ENCODE measurements at places on chromosomes 3 and 15.

GRCh38 chr3:11407644-11408043 lies 135.4 kb downstream of the ATG7 start:
- no peak for DNase-seq

GRCh38 chr3:113695786-113696645 lies at the start of gene USF3:
TSS of gene USF3 (minus strand) at chr3:113696642. CDS start at chr3:113674878, 21,764 bp downstream.
- no peak for DNase-seq

GRCh38 chr3:81217101-81217500 lies 544.3 kb downstream of the GBE1 start:
- DNase-seq = no peak

DNA sequence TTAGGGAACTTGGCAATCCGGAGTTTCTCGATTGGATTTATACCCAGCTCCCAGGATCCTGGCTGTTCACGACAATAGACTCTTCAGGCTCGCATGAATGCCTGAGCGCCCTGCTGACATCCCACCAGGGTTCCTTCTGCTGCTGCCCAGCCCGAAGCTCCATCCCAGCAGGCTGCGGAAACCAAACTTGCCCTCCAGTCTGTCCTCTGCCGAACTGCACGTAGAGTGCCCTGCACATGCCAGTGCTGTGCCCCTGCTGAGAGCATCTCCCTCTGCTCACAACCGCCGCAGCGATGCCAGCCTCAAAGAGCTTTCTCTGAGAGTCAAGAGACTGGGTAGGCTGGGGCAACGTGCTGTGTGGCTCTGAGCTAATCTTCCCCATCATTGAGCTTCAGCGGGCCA lies 6.9 kb downstream of the ADAMTS7 start:
- DNase-seq = no peak

GRCh38 chr3:156586905-156587759 lies 32.2 kb upstream of the SSR3 start:
- no peak for DNase-seq

- no peak for DNase-seq
Measured at GRCh38 chr3:22980346-22980745, 222.8 kb upstream of the UBE2E2 start.

GRCh38 chr15:44028349-44028748 lies 166.7 kb downstream of the FRMD5 start:
- DNase-seq = no peak

DNA sequence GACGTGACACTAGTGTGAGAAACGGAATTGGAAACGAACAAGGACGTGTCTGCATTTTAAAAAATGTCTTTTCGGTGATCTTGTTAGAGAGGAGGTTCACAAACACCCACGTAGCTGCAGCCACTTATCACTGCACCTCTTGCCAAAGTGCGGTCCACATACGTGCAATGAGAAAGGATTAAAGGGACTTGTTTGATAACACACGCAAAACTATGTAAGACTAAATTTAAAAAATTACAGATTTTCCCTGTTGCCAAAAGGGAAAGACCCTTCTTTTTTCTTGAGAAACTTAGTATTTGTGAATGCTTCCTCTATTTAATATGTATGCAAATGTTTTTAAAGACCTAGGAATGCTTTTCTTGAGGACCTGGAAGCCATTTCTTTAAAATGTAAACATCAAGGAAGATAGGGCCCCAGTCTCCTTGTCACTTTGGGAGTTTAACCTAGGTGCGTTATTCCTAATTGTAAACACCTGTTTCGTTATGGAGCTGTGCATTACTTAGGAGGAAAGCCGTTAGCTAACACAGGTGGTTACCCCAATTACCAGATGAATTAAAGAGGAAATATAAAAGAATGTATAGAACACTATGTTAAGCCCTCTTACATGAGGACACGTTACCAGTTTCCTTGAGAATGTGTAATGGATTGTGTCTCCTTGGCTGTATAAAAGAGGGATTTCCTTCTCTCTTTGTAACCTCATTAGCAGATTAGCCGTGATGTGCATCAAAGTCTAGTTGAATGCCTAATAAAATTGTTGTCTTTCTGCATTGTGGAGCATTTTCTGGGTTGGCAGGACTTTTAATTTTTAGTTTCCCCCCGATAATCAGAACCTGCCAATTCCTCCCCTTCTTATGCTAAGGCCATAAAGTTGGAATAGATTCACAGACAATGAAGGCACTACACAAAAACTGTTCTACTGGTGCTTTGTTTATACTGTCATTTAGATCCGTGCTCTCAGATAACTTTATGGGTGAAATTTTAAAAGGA lies 1.0 kb downstream of the LEKR1 start:
- no peak for DNase-seq

DNA sequence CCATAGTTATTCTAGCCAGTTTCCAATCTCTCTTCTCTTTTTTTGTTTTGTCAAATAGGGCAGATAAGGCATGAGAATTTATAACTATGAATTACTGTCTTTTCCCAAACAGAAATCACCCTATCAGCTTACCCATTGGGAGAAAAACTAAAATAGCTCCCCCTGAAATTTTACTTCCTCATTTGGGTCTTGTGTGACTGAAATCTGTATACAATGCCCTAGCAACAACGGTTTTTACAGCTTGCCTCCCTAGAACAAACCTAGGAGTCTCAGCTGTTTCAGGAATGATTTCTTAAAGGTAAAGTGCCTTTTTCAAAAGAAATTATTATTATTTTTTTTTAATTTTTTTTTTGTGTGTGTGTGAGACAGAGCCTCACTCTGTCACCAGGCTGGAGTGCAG lies 56.8 kb downstream of the CD86 start:
- DNase-seq = no peak

- DNase-seq = no peak
Measured at GRCh38 chr15:48384616-48385015, 53.4 kb downstream of the DUT start.

DNA sequence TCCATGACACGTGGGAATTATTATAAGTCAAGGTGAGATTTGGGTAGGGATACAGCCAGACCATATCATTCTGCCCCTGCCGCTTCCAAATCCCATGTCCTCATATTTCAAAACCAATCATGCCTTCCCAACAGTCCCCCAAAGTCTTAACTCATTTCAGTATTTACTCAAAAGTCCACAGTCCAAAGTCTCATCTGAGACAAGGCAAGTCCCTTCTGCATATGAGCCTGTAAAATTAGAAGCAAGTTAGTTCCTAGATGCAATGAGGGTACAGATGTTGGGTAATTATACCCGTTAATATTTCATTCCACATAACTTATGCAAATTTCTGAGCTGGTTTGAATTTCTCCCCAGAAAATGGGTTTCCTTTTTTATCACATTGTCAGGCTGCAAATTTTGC lies 47.7 kb downstream of the RNF111 start:
- no peak for DNase-seq

All from stromal cell of bone marrow (primary cell).